ENCODE measurements at places on chromosomes 7 and 10.

- no peak for DNase-seq
Observed at GRCh38 chr10:31146491-31147209, 115.0 kb upstream of the ZNF438 start.

DNA sequence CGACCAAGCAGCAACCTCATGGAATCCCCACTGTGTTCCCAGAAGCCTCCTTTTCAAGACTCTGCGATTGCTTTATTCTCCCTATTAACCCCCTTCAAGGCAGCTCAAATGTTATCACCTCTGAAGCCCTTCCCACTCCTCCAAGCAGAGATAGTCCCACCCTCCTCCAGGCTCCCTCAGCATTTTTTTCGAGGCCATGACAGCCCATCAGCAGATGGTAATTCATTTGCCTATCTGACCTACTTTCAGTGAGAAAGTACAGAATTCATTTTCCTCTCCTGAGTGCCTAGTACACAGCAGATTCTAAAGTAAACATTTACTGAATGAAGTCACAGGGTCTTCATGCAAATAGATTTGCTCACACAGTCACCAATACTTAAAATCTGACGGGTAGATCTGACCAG is 47.8 kb downstream of the HERPUD2 start:
- DNase-seq = no peak

- no peak for DNase-seq
Observed at GRCh38 chr7:28348636-28349035, 63.7 kb upstream of the CREB5 start.

DNA sequence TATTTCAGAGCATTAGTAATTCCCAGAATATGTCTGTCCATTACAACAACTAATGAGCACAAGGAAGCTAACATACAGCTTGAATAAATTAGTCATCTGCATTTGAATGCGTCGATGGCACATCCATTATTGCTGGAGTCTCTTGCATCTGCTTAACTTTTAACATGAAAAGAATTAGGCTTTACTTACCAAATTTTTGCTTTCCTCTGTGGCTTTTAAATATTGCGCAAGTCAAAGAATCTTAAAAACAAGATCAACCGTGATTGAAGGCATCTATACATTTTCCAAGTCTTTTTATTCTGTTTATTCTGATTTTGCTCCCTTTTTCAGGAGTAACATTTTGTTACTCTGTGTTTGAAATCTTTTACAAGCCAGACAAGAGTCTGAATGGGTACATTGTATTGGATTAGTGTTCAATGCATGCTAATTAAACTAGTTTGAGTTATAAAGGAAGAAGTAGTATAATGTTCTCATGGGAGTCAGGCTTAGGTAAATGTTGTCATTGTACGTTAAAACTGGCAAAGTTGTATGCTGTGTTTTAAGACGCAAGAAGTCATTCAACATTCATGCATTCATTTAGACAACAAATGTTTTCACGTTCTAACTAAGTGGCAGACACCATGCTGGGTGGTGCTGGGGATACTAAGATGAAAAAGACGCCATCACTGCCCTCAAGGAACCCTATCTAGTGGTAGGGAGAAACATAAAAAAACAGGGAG is 4.0 kb upstream of the CACNB2 start:
- DNase-seq = no peak

DNA sequence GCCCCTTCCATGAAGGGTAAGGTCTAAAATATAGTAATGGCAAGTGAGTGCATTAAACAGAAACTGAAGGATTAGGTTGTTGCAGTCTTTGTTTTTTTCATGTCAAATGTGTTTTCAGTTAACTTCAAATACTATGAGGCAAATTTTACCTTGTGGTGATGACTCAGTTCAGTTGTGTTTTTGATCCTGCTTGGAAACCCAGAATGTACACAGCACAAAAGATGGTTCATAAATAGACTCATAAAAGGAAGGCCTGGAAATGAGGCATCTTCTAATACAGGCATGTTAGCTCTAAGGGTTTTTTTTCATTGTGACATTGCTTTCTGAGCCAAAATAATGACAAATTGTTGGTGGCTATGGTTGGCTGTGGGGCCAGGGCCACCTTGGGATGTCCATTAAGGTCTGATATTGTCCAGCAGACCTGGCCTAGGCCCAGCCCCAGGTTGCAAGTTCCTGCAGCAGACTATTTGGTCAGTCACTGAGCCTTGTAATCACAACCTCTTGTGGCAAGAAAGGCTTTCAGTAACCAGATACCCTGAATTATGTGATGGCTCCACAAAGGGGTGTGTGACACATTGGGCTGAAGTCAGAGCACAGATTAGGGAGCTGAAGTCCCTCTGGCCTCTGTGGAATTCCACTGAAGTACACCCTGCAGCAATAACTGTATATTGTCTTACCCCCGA is 69.0 kb upstream of the SAMD8 start:
- no peak for DNase-seq

DNA sequence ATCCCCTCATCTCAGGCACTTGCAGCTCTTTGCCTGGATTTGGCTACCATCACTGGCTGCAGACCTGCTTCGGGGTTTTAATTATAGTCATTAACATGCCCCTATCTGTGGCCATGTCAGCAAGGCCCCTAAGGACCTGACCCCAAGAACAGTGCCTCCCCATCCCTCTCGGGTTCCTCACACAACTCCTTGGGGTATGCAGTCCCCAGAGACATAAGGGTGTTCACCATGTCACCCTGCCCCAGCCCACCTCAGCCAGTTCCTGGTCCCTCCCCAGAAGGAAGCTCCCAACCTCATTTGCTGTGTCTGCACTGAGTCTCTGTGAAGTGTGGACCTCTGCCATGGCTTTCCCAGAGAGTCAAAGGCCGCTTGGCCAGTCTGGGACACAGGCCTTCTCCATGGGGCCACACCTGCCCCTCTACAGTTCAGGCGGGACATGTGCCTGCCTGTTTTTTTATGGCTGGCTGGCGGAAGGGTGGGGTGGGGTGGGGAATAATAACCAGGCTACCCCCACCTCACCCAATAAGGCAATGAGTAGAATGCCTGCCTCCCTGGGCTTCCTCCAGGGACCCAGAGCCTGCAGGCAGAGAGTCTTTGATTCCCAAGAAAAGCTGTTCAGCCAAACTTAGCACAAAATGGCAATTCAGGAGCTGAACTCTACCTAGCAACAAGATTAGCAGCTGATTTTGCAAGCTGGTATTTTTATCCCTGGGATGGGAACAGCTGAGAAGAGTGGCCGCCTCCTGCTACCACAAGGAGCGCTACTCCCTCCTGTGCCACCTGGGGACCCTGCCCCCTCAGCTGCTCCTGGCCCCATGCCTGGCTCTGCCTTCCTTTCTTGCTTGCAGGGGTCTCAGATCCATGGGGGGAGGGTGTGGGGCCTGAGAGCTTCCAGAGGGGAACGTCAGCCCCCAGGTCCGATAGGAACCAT is 23.7 kb upstream of the CAMK2B start:
- DNase-seq = no peak

DNA sequence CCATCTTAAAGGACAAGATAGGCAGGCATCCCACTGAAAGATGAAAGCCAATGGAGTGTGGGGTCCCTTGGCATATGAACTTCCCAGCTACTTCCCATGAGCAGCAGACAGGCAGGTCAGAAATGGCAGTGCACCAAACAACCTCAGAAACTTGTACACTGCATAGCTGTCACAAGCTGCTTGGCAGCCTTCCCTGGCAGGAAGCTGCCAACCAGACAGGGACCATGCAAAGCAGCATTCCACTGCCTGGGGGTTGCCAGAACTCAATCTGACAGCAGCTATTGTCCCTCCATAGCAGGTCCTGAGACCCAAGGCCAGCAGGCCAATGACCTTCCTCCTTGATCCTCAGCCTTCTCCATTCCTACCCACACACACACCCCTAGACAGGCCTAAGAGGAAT is 139.5 kb downstream of the PLCE1 start:
- no peak for DNase-seq
